ENCODE measurements at places on chromosomes 4 and X.

- DNase-seq, result no peak
Observed at GRCh38 chr4:95643627-95644026, 94.9 kb upstream of the UNC5C start.

DNA sequence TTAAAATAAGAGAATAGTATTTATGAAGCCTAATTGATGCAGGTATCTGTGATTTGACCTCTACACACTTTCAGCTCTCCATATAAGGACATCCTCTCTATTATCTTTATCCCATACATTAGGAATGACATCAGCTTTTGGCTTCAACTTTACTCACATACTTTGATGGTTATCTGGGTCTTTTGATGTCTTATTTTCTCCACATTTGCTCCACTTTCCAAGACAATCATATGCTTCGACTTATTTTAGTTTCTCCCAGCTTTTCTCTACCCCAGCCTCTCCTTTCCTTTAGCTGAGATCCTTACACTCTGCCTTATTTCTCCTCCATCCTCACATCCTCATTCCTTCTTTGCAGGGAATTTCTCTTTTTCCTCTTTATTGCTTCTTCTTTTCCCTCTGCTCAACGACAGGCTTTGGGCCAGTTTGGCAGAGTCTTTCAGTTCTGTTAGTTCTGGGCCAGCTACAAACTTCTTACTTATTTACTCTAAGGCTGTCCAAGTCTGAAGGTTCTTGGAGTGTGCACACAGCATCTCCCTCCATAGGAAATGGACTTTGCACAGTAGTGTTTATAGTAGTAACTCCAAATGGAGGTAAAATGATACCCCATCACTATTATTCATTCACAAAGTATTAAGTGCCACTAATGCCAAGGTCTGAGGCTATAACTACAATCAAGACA, 50.5 kb downstream of the SLC4A4 start:
- no peak for DNase-seq

DNA sequence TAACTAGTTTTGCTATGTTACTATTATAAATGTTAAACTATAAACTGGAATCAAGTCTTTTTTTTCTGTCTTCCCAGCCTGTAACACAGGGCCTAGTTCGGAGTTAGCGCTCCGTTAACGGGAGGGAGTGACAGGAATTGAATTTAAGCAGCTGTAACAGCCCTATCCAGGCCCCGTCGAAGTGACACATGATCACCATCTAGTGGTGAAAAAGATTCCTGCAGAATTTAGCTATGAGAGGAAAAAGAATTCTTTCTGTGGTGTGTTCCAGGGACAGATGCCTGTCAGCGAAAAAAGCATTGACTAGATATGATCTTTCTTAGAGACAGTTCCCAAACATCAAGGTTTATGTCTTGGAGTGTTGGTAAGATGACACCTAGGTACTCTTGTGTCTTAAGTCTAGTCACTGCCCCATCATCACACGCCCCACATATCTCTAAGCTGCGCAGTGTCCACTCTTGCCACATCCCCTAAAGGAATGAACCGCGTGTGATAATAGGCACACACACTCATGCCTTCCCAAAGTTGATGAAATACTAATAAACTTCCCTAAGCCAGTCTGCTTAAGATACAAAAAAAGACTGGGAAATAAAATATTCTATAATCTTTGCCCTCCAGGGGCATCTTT, 2.1 kb downstream of the GAB3 start:
- peak; percentile 60 for DNase-seq

GRCh38 chr4:165682611-165683010, 190.4 kb upstream of the TLL1 start:
- DNase-seq, result no peak

DNA sequence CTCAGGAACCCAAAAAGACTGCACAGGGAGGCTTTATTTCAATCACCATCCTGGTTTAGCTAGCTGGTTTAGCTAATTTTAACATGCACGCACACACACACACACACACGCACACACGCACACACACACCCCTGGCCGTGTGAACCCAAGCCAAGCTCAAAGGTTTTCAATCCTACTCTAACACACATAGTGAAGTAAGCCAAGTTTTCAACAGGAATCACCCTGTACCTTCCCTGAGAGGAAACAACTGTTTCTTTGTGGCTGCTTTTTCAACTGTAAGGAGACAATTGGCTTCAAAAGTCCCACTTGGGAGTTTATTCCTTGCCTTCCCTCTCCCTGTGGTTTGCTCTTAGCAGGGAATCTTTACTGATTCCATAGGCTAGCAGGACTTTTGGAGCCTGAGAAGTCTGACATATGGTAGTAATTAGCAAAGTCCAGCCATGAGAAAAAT, 98.9 kb upstream of the BMP3 start:
- no peak for DNase-seq

GRCh38 chr4:86497131-86497530, 97.0 kb upstream of the PTPN13 start:
- DNase-seq, result no peak

GRCh38 chr4:72169861-72170260, 138.1 kb downstream of the NPFFR2 start:
- no peak for DNase-seq

GRCh38 chrX:12975991-12976558, 1.2 kb downstream of the TMSB4X start:
- DNase-seq, result peak; percentile 53

DNA sequence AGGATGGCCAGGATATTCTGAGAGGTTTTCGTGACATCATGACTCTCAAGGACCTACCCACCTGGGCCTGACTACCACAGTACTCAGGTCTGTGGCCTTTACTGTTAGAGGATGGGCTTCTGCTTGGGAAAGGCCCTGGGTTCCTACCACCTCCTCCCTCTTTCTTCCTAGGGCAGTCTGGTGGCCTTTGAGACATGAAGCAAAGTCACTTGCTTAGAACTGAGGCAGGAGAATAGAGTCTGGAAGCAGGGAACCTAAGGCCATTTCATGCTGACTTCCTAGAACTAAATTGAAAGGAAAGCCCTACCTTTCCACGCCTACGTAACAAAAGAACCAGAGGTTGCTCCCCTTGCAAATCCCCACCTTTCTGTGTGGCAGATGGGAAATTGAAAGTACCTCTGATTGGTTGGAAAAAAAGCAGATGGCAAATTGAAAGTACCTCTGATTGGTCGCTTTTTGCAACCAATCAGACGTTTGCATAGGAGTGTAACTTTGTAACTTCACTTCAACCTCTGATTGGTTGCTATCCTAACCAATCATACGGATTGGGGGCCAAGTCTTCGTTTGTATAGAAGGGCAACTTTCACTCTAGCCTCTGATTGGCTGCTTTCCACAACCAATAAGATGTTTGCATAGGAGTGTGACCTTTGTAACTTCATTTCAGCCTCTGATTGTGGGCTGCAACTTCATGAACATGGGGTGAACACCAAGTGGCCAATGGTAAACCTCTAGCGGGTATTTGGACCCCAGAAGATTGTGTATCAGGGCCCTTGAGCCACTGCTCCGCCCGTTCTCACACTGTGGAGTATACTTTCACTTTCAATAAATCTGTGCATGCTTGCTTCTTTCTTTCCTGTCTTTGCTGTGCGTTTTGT, 9.9 kb upstream of the AKAP14 start:
- DNase-seq, result no peak

- DNase-seq, result peak; percentile 87
Observed at GRCh38 chr4:67106861-67107460, 438.3 kb downstream of the CENPC start.

DNA sequence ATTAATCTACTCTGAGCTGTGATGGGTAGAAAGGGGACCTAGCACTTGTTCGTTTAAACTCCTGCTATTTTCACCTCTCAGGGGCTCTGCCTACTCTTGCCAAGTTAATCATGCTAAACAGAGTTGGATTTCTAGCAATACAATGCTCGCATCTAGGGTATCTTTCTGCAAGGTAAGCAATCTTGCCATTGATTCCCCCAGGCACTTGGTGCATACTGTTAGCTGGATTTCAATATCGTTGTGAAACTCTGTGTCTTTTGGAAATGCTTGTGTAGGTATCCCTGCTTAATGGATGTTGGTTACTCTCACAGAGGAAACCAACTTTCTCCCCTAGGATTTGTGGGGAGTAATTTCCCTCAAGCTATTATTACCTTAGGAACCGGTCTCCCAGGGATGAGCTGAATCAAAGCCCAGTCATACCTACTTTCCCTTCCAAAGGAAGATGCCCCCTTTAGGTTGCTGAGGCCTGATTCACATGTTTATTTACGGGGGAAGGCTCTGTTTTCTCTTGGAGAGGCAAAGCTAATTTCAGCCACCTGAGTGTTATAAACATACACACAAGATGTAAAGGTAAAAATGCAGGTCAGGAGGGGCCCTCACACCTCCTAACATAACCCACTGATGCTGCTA, 366.8 kb downstream of the FBXW7 start:
- no peak for DNase-seq
